ENCODE measurements at places on chromosomes 6 and 20.

- no peak for DNase-seq
Observed at GRCh38 chr20:16062661-16063581, 510.3 kb downstream of the KIF16B start.

DNA sequence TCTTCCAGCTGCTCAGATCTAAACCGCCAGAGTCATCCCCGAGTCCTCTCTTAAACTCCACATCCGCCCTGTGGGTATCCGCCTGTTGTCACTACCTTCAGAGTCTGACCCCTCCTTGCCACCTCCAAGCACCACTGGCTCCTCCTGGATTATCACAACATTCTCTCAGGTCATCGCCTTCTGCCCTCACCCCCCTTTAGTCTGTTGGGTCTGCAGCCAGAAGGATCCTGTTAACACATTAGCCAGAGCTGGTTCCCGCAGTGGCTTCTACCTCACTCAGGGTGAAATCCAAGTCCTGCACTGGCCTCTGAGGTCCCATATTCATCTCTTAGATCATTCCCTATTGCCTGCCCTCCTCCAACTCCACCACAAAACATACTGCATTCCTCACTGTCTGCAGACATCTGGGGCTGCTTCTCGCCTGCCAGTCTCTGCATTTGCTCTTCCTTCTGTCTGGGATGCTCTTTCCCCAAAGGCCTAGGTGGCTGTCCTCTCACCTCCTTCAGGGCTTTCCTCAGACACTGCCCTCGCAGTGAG is 34.1 kb downstream of the TNXB start:
- DNase-seq, result no peak

- no peak for DNase-seq
Observed at GRCh38 chr20:8877294-8877693, 191.6 kb upstream of the PLCB4 start.

DNA sequence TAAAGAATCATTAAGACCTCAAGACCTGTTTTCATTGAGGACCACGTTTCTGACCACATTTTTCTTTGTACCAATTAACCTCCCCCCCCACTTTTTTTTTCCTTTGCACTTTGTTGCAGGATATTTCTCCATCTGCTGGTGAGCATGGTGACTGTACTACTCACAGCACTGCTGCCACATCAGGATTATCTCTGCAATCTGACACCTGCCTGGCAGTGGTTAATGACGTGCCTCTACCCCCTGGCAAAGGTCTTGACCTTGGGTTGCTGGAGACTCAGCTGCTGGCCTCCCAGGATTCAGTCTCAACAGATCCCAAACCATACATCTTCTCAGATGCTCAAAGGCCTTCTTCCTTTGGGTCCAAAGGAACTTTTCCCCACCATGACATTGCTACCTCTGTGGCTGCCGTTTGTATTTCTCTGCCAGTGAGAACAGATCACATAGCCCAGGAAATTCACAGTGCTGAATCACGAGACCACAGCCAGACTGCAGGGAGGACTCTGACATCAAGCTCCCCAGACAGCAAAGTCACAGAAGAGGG is 46.6 kb upstream of the EDN3 start:
- DNase-seq, result peak; percentile 18

DNA sequence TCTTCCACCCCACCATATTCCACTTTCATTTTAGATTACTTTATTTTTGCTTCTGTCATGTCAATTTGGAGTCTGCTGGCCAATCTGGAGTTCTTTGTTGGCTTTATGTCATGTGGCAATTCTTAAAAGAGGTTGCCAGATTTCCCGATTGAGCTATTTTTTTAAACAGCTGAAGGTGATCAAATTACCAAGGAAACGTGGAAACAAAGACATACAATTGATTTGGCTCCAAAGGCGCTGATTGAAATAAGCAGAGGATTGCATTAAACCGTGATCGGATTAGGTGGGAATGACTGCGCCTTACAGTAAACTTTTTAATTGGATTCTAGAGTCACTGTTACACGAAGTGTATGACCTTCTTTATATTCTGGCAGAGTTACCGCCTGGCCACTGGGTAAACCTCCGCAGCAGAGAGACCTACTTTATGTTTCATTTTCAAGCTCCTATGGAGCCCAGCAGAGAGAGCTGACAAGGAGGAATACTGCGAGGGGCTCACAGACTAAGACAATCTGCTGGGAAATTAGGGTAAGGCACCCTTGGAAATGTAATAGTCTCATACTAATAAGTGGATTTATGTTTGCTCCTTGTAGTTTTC is 37.9 kb downstream of the SIM1 start:
- DNase-seq, result no peak

DNA sequence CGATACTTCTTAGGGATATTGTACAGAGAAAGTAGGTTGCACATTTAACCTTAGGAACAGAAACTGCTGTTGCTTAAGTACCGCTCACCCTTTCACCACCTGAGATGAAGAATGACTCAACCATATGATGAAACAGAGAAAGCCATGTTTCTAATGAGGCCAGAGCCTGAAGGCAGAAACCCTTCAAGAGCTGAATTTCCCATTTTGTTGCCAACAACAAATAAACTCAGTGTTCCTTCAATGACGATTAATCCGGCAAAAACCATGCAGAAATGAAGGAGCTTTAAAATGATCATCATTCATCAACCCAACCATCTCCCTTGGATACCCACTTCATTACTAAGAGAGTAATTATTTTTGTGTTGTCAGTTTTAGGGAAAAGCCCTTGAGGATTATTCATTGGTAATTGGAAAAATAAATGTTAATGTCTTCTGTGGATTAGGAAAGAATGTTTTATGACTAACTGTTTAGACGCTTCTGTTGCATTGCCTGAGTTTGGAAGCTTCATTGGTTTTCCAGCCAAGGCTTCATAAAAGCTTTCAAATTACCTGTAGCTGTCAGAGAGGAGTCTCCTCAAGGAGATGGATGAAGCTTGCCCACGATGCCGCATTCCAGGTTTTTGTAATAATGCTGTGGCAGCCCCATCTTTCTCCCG is 112.1 kb upstream of the IYD start:
- DNase-seq, result no peak

DNA sequence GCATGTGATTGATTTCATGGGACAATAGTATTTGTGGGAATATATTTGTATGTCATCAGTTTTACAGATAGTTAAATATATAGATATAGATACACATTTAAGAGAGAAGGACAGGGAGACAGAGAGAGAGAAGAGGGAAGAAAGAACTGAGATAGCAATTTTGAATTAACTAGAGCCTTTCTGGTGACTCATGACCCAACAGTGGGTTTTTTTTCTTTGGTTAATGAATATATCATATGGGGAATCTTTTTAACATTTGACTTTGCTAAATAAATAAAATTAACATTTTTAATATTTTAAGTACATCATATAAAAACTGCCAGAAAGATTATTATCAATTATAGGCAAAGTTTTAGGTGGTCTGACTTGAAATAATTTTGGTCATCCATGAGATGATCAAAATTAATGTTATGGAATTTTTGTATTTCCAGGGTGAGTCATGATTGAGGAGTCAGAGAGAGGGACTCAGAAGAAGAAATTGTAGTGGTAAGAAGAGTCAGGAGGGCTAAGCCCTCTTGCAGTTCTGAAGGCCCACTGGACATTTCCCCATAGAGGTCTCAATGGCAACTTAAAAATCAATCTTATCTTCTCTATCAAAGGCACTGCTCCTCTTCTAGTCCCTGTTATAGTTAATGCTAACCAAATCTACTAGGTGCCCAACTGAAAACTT is 508.1 kb upstream of the MAP3K7 start:
- DNase-seq, result no peak

DNA sequence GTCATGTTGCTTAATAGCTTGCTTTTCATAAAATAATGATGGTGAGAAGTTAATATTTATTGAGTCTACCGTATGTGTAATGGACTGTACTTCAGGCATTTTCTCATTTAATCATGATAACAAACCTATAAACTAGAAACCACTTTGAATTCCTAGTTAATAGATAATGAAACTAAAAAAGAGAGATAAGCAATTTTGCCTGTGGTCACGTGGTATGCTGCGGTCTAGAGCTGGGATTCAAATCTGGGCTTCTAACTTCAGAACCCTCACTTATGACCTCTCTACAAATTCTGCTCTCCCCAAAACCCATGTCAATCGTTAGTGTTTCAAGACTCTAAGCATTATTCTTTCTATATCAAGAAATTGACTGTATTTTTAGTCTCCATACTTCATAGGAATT is 700.7 kb downstream of the PRKN start:
- no peak for DNase-seq

- DNase-seq, result no peak
Observed at GRCh38 chr6:35402136-35402855, 49.8 kb upstream of the FANCE start.

GRCh38 chr20:21020659-21021471 is 85.3 kb downstream of the LINC00237 start:
- no peak for DNase-seq

DNA sequence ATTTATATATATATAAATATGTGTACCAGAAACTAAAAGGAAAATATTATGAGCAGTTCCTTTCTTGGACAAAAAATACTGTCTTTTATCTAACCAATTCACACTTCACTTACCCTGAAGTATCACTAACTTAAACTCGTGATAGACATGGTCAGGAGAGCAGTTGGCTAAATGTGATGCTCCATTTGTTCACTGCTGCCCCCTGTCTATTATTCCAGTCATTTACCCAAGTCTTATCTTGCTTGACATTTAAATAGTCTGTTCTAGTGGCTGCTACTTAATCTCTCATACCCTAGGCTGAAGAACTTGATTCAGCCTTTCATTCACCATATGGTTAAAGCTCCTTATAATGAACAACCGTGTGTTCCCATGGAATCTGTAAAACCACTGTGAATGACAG is 789.6 kb upstream of the EYS start:
- DNase-seq, result no peak

- no peak for DNase-seq
Observed at GRCh38 chr20:63573647-63574131, 350 bp downstream of the HELZ2 start.

DNA sequence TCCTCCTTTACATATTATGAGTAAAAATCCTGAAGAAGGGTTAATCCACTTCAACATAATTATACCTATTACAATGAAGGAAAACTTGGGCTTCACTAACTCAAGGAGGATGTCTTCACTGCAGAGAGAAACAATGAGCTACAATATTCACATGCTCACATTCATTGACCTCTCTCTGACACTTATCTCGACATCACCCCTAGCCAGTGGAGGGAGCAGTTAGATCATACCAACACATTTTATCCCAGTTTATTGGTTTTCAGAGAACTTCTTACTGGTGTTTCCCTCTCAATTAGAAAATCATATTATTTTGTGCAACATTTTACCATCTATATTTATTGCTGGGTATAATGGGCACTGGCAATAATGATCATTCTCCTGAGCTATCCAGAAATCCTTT is 646.5 kb downstream of the TENT5A start:
- no peak for DNase-seq

- no peak for DNase-seq
Observed at GRCh38 chr6:35299674-35300073, 2.1 kb downstream of the DEF6 start.

- no peak for DNase-seq
Observed at GRCh38 chr6:108762394-108762793, 85.8 kb upstream of the ARMC2 start.

DNA sequence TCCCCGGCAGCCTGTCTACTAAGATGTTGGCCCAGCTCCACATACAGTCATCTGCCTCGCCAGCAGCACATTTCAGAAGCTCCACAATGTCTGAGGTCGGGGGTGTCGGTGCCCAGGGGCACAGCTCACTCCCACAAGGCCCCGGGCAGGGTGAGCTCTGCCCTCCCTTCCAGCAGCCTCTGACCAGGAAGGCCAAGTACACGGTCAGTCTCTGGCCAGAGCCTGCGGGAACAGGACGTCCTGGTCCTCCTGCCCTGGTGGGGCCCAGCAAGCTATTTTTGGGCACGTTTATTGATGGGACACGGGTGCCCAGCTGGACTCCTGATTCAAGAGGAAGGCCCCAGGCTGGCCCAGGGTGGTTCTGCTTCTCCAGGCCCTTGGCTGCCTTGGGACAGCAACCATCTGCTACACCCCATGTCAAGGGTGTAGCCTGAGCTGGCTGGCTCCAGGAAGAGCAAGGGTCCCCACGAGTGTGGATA is 114.9 kb upstream of the PTPN1 start:
- DNase-seq, result no peak

DNA sequence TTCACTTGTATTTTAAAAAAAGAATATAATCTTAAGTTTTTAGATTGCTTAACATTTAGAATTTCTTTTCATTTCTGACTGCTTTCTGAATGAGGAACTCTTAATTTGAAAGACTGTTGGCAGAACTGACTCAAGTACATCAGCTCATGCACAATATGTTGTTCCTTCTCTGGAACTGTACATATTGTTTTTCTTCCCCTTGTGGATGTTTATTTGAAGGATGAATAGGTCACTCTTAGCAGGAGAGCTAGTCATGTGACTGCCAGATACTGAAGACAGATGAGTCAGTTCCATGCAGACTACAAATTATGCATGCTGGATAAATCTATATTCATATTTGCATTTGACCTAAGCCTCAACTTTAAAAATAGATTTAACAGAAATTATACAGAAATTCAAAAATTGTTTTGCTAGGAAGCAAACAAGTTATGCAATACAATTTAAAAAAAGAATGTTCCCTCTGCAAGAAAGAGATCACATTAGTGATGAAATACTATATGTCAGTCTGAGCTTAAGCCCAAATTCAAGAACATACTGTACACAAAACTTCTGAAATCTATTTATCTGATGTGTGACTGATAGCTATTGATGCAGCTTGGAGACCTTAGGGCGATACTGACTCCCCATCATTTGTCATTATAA is 1274.9 kb upstream of the GJE1 start:
- DNase-seq, result no peak

DNA sequence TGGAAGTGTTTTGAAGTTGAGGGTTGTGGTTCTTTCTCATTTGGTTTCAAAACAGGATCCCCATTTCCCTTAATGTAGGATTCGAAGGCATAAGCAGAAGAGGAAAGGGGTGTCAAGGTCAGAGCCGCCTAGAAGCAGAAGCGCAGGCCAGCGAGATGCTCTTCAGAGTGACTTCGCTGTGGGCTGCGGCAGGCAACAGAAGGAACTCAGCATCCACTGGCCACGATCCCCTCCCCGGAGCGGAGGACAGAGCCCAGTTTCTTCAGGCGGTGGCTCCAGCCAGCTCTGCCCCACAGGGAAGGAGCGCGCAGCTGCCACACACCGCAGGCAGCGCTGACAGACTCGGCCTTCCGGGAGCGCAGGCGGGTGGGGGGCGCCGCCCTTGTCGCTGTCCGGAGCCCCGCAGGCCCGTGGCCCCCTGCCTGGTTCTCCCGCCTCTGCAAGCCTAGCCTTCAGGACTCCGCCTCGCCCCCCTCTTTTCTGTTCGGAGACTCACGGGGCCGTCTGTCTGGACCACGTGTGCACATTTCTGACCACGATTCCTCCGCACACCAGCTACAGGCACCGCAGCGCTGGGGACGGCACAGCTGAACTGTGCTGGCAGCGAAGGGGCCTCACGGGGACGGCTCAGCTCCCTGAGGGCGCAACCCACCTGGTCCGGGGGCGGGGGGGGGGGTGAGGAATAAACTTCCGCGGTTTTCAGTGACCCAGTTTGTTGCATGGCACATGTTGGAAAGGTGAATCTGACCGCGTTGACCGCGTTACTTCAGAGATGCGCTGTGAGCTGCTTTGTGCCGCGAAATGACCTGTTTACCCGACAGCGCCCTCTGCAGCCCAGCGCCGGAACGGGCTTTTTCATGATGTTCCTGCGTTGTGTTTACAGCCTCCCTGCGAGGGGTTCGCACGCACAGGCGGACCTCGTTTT is 26.1 kb downstream of the TTLL2 start:
- peak; percentile 88 for DNase-seq

Measured in nephron progenitor cell (in vitro differentiated cells).